ENCODE measurements at places on chromosomes 4 and X. TPM values are rescaled to one million over a fixed set of nuclear protein-coding genes. Genes with fewer than 3 reads are reported as not detected.

GRCh38 chr4:78293348-78293747 lies 236.2 kb downstream of the FRAS1 start:
- no peak for DNase-seq

DNA sequence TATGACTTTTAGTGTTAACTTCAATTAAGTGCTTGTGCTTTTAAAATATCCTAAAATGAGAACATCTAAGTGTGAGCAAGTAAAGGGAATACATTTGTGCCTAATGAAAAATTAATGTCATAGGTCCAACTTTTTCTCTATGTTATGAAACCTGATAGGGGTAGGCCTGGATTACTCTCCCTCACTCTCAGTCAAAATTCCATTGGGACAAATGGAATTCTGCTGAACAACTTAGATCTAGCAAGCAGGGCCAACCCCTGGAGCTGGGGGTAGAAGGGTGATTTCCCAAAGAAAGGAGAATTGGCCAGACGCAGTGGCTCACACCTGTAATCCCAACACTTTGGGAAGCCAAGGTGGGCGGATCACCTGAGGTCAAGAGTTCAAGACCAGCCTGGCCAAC lies 67.4 kb downstream of the EDNRA start:
- no peak for DNase-seq

- no peak for DNase-seq
Measured at GRCh38 chr4:97498875-97499274, 644.4 kb downstream of the STPG2 start.

- DNase-seq: no peak
Measured at GRCh38 chrX:39599339-39599738, 498.4 kb downstream of the BCOR start.

DNA sequence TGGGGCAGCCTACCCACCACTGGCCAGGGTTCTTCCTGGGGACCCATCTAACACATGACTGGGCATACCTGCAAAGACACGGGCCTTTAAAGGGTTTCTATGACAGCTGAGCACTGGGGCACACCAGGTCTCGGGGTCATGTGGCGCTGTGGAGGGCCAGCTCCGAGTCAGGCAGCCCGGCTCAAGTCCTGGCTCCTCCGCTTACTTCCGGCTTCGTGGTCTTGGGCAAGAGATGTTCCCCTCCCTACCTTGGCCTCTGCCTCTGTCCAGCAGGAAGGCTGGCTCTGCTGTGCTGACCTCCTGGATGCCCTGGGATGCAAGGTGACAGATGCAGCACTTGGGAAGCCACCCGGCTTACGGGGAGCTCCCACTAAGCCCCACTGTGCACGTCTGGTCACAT lies 37.6 kb downstream of the HTRA3 start:
- no peak for DNase-seq

DNA sequence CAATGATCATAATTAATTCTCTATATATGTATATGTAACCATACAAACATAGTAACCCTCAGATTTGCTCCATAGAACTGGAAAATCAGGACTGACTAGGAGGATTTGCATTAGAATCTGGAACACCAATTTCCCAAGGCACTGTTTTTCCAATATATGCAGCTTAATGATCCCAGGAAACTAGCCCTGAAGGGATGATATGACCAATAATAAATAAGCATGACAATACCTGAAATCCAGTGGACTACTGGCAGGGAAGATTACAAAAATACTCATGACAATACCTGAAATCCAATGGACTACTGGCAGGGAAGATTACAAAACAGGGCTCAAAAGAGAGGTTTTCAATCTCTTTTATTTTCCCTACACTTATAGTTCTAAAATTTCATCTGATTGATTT lies 98.4 kb downstream of the PCDH7 start:
- DNase-seq: no peak

DNA sequence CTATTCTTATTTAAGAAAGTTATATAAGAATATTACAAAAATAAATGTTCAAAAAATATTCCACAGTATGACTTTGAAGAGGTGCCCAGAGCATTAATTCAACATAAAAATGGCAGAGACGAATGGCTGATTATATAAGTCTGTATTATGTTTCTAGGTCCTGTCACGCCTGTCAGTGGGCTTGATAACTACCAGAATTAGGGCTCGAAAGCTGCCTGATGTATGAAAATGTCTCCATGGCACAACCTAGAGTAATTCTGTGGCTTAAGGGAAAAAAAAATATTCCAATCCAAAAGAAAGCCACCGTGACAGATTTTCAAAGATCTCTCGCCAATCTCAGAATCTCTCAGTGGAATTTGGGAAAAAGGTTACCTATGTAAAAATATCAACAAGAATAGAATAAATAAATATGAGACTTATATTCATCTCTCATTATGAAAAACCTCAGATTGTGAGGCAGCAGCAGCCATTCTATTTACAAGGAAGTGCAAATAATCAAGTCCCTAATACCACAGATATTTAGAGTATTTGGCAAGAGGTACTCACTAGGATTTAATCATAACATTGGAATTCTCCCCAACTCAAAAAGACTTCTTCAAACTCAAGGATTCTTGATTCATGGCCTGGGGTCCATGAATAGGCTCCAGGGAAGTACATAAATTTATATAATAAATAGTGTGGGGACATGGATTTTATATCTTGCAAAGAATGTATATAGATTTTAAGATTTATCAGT lies 489.1 kb upstream of the INTU start:
- no peak for DNase-seq

- no peak for DNase-seq
Measured at GRCh38 chr4:158825433-158826036, 56.7 kb downstream of the FNIP2 start.

GRCh38 chr4:111281219-111281618 lies 658.3 kb upstream of the PITX2 start:
- DNase-seq: no peak

GRCh38 chr4:107854356-107855022 lies 29.8 kb downstream of the SGMS2 start:
- no peak for DNase-seq

DNA sequence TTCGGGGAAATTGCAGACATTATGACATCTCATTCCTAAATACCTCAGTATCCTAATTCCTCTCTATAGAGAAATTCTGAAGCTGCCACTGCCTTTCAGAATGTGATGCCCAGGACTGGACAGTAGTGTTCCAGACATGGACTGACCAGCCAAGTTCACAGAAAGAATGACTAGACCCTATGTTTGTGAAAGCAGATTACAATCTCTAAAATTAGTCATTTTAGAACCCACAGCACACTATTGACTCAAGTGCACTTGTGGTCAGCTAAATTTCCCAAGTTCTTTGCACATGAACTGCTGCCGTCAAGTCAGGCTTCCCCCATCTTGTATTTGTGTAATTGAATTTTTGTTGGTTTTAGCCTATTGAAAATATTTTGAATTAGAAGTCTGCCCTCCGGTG lies 81.0 kb upstream of the ESX1 start:
- no peak for DNase-seq

- DNase-seq: no peak
Measured at GRCh38 chrX:36581030-36581429, 427.1 kb upstream of the FAM47C start.

- DNase-seq: no peak
Measured at GRCh38 chrX:129784371-129784770, 4.6 kb downstream of the SASH3 start.

DNA sequence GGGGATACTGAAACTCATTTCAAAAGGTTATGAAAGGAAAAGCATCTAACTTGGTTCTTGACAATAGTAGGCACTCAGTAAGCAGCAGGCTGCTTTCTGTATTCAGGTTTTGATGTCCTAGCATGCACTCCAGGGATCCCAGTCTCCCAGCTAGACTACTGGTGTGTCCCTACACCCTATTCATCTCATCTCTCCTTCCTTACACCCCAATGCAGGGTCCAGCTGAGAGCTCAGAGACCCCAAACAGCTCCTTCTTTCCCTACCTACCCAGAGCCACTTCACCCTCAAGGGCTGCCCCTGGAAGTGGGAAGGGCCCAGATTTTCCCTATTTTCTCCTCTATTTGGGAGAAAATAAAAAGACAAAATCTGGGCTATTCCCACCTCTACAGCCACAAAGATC lies 1.6 kb upstream of the EFNB1 start:
- DNase-seq: no peak

Gene FMR1
- 42.7 TPM for total RNA-seq

Gene ASB9
- total RNA-seq: 0.18 TPM

Gene METTL14
- 46.8 TPM for total RNA-seq

Gene PSAPL1
- not detected for total RNA-seq

Gene CFAP47
- not detected for total RNA-seq
